HuH-7 (cell line): ENCODE measurements at places on chromosomes 16 and 17.
A peak's percentile ranks its signal among the peaks of the same experiment; 100 is the strongest.

GRCh38 chr16:26791169-26791568, 275.6 kb upstream of the C16orf82 start:
- DNase-seq = no peak

- DNase-seq = no peak
Measured at GRCh38 chr17:29972277-29972676, 30.8 kb downstream of the EFCAB5 start.

GRCh38 chr17:31475378-31476162, 84.1 kb downstream of the RAB11FIP4 start:
- DNase-seq = peak; percentile 53

DNA sequence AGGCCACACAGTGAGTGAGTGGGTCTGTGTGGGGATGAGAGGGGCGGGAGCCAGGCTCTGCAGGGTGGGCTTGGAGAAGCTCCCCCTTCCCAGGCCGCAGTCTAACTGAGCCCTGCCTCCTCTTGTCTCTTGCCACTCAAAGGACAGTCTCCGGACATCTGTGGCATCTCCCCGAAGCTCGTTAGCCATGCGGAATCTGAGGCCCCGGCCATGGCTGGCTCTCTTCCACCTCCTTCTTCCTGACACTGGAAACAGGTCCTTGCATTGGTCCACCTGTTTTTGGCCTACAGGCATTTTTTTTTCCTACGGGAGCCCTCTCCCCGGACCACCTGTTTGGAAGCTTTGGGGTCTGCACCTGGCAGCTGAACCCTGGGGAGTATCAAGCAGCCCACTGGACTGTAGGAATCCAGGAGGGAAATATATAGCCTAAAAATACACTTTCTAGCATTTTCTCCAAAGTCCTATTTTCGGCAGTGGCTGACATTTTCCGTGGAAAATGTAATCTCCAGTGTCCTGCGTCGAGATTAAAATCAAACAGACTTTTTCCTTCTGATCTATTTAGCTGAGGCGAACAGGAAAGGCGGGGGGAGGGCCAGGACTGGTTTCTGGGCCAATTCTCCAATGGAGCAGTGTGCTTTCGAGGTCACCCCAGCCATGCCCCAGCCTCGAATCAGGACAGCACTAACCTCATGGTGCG, 9.1 kb downstream of the ATP2A3 start:
- no peak for DNase-seq

DNA sequence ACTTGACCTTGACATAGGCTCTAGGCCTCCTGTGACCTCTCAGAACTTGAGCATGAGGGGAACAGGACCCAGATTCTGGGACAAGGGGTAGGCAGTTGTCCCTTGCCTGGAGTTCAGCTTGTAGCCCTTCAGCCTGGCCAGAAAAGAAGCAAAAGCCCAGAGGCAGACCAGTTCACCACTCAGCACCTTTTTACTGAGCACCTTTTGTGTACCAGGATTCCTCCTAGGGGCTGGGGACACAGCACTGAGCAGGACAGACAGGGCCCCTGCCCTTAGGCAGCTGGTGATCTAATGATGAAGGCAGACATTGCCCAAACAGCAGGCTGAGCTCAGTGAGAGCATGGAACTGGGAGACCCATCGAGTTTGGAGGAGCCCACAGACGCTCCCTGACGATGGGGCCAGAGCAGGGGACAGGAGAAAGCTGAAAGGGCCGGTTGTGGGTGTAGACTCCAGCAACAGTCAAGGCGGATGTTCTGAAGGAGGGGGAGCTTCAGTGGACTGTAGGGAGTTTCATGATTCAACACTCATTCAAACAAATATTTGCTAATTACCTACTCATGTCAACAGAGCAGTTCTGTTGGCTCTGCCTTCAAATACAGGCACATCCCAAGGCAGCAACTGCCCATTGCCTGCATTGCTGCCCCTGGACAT, 32.0 kb downstream of the SBK1 start:
- no peak for DNase-seq

DNA sequence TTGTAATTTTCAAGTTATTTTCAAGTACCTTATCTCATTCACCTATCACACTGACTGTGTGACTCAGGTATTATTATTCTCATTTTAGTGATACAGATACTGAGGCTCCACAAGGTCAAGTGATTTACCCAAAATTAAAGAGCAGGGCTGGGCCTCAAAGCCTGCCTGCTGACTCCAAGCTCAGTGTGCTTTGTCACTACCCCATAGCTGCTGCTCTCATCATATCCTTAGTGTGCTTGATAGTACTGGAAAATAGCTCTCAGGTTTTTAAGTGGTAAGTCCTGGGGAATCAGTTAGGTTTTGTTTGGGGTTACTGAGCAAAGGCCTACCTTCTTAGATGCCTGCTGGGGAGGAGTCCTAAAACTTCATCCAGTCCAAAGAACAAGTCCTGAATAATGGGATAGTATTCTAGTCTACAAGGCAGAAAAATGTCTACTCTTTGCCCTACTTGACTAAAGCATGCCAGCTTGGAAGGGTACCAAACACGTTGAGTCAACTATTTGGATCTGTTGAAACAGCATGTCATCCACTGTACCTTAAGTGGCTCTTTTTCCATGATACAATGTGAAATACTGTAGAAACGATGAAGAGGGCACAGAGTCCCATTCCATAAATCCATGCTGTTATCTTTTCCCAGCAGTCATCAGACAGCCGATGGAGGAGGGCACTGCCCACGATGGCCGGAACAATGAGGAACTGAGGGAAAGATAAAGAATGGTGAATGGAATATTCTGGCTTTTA, 10.7 kb downstream of the MMD start:
- DNase-seq = no peak

DNA sequence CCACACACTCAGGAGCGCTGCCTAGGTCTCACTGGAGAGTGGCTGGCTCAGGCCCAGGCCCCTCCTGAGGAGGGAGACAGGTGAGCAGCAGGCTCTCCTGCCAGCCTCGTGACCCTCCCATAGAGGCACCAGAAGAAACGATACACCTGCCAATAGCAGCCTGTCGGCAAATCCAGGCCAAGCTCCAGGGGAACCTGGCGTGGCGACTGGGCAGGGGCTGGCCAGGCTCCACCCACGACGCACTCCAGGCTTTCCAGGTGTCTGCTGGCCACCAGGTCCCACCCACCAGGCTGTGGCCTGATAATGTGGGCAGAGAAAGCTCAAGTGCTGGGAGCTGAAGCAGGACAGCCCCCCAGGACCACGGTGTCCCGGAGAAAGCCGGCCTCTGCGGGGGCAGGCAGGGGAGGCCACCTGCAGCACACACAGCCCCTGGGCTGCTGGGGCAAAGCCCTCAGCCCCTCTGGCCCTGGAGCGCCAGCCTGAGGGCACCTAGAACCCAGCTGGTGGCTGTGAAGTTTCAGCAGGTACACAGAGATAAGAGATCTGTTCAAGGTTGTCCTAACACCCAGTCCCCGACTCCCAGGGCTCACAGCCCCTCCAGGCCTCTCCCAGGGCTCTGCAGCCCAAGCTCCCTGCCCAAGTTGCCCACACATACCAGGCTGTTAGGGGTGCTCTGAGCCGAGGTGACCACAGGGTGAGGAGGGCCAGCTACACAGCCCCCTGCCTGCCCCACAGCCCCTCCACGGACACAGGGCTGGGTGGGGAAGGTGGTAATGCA, 2.4 kb downstream of the PGAP6 start:
- no peak for DNase-seq

GRCh38 chr16:86082418-86083030, 183.6 kb downstream of the IRF8 start:
- no peak for DNase-seq

- no peak for DNase-seq
Measured at GRCh38 chr16:12906271-12906670, 4.9 kb downstream of the SHISA9 start.

- no peak for DNase-seq
Measured at GRCh38 chr16:66337463-66338188, 28.9 kb upstream of the CDH5 start.

DNA sequence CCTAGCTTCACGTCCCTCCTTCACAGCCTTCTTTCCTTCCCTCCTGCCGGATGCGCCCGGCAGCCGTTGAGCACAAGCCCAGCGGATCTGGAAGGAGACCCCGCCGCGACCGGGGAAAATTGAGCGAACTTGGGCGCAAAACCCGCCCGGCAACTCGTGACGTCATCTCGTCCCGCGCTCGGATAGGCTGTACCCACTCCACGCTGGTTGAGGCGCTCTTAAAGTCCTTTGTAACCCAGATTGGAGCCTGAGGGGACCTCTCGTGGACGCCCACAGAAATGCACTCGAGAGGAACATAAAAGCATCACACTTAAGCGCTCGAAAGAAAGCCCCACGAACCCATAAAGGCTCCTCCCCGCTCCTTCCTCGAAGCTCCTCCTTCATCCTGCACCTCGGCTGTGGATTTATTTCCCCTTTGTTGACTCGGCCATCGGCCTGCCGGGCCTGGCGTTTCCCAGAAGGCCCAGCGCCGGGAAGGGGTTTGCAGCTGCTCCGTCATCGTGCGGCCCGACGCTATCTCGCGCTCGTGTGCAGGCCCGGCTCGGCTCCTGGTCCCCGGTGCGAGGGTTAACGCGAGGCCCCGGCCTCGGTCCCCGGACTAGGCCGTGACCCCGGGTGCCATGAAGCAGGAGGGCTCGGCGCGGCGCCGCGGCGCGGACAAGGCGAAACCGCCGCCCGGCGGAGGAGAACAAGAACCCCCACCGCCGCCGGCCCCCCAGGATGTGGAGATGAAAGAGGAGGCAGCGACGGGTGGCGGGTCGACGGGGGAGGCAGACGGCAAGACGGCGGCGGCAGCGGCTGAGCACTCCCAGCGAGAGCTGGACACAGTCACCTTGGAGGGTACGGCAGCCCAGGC, at the start of gene PSMD3:
Gene PSMD3, plus strand, starts transcription at position 457 of the 856 bp plus-strand sequence. Its CDS starts 164 bp downstream, at position 621.
- DNase-seq = peak; percentile 87

DNA sequence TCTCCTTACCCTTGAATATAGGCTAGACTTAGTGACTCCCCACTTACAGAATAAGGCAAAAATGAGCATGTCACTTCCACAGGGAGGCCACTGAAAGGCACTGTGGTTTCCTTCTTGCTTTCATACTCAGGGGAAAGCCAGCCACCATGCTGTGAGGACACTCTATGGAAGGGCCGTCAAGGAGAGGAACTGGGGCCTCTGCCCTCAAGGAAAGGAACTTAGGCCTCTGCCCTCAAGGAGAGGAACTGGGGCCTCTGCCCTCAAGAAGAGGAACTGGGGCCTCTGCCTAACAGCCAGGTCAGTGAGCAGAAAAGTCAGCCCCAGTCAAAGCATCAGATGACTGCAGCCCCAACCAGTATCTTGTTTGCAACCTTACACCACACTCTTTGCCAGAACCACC, 30.1 kb downstream of the VPS35 start:
- DNase-seq = no peak

DNA sequence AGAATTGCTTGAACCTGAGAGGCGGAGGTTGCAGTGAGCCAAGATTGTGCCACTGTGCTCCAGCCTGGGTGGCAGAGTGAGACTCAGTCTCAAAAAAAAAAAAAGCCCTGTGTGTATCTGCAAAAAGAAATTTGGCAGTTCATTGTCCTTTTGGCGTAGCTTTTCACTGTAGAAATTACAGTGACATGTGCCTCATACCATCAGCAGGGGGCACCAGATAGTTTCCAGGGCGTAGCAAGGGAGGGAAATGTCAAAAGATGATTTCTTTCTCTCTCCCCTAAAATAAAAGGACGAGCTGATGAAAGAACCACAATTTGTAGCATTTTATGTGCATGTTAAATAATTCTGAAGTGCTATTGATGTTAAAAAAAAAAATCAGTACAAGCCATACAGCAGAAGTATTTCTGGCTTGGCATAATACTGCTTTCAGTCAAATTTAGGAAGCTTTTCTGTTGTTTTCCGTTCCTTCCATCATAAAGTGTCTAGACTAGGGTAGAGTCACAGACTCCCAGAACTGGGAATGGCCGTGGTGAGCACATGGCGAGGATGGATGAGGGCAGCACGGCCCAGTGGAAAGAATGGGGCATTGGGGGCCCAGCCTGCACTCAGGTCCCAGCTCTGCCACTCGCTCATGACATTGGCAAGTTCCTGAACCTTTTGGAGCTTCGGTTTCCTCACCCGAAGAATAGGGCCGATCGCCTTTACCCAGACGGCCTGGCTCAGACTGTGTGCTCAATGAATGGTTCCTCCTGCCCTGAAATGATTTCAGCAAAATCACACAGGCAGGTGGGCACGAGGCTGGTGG, 59.8 kb upstream of the RPH3AL start:
- DNase-seq = peak; percentile 51
